Activated naive CD4-positive, alpha-beta T cell treated with anti-CD3 and anti-CD28 coated beads, Interleukin-2, amount 50 U/mL, for 72 hours (primary cell): ENCODE measurements at places on chromosomes 6 and 20.

GRCh38 chr6:129134535-129134934 is 251.6 kb downstream of the LAMA2 start:
- DNase-seq, result no peak

DNA sequence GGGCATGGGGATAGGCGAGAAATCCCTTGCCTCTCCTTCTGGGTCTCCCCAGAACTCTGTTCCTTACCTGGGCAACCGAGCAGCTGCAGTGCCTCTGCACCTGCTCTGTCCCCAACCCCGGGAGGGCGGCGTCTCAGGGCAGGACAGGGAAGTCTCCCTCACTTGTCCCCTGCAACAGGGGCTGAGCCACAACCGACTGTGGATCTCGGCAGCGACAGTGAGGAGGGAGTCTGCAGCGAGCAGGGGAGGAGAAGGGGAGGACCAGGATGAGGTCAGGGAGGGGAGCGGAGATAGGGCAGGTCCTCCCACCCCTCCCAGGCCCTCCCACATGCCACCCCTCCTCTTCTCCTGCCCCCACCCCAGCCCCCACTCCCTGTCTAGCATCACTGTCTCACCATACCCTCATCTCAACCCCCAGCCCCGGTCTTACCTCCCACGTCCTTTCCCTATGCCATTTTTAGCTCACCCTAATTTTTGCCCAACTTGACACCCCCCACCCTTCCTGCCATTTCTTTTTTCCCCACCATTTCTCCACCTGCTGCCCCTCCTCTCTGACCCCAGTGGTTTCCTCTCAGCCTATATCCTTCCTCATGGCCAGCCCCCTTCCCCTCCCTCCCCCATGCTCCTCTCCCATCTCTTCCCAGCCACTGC is at the start of gene TNXB:
TNXB (minus strand) TSS at position 225 of the 651 bp plus-strand sequence. CDS start 11,140 bp downstream, outside the sequence.
- DNase-seq, result no peak

- DNase-seq, result no peak
Measured at GRCh38 chr6:130140084-130140483, 82.7 kb downstream of the SAMD3 start.

DNA sequence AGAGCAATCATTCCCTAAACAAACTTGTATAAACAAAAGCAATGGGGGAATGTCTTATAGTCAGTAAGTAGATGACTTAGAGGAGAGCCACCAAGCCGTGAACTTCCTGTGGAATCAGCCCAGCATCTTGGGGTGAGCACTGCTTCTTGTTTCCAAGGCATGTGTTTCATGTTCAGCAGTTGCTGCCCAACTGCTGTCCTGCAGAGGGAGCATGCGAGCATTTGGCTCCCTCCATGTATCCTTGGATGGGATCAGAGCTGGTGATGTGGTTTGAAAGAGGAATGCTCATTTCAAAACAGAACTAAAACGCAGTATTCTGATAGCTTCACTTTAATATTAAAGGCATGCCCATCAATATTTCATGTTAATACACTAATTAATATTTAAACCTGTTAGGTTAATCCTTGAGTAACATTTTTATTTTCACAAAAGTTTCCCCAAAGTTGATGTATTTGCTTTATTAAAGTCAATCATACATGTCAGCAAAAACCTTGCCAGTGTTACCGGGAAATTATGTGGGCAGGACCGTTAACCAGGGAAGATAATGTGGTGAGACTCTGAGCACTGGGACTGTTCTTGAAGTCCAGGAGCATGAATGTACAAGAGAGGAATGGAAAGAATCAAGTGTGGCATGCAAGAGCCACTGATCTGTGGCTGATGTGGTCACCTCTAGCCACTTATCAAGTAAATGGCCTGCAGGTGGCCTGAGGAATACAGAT is 172.1 kb upstream of the GGTLC1 start:
- DNase-seq, result no peak

- peak; percentile 14 for DNase-seq
Measured at GRCh38 chr6:127554435-127555006, 22.5 kb upstream of the C6orf58 start.

GRCh38 chr20:3405139-3405538 is 2.3 kb downstream of the DNAAF9 start:
- no peak for DNase-seq

GRCh38 chr6:155765275-155766194 is 309.9 kb upstream of the NOX3 start:
- no peak for DNase-seq

DNA sequence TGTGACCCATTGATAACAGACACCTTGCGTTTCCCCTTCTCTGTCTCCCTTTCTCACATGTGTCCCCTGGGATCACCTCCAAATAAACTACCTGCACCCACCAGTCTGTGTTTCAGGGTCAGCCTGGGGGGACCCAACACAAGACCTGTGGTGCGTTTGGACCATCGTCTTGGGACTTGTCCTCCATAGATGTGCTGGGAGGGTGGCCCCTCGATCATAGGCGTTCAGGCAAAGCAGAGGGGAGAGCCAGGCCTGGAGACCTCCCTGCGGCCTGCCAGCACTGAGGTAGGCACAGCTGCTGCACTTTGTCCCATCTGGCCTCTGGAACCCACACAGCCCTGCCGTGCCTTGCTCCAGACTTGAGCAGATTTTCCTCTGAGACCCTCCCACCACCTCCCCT is 18.1 kb downstream of the CST9 start:
- DNase-seq, result no peak

DNA sequence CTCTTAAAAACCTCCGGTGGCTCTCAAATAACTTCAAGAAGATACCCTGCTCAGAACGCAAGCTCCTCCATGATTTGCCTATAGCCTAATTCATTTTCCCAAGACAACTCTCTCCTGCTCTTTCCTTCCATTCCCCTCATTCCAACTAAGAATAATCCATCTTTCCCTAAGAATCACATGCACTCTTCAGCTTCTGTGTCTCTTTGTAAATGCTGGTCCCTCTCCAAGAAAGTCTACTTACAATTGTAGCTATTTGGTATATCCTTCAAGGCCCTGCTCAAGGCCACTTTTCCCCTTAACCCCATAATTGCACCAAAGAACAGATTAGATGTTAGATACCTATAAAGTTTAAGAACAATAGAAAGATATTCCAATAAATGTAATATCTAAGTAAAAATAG is 7.4 kb upstream of the HEY2 start:
- DNase-seq, result no peak

DNA sequence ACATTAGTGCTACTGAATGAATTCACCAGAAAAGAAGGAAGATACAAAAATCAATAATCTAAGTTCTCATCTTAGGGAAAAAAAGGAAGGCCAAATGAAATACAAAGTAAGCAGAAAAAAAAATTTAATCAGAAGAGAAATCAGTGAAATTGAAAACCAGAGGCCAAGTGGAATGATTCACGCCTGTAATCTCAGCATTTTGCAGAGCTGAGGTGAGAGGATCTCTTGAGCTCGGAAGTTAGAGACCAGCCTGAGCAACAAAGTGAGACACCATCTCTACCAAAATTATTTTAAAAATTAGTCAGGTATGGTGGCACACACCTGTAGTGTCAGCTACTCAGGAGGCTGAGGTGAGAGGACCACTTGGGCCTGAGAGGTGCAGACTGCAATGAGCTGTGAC is 21.2 kb upstream of the ASF1A start:
- no peak for DNase-seq
